ENCODE measurements at places on chromosomes 13 and 19.

- peak; percentile 32 for DNase-seq
These were observed at the start of gene SMAD9 for GRCh38 chr13:36919833-36920615. Gene SMAD9 (minus strand): TSS chr13:36920238. CDS start chr13:36879689, 40,549 bp downstream.

GRCh38 chr13:110391273-110391672 is 84.2 kb downstream of the COL4A2 start:
- DNase-seq = no peak

DNA sequence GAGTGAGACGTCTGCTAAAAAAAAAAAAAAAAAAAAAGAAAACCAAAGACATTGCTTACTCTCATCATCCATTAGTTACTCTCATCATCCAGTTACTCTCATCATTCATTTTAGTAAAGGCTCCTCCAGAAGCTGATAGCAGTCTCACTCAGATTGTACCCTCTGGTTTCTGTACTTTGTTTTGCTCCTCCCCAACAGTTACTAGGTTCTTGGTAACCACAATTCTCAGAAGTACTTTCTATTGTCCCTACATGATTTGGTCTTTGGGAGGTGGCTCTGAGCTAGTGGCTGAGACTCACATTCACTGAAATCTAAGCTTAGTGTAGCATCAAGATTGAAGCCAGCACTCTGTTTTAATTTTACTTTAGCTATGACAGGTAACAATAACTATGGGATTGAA is 14.3 kb downstream of the ERICH4 start:
- no peak for DNase-seq

- DNase-seq = no peak
These were observed 35.9 kb upstream of the IGFL1 start for GRCh38 chr19:46193678-46194077.

DNA sequence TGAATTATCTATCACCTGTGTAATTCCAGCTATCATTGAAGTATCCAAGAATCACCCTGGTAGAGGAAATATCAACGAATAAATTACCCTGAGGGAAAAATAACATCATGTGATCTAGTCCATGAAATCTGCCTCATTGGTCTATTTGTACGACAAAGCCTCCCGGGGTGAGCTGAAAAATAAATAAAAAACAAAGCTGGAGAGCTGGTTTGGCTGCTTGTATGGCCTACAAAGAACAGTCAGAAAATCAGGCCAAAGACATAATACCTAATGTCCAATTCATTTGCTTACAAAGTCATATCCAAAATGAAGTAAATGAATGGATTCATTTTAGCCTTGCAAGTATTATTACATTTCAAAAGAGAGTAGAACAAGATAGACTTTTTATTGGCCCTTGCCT is 449.9 kb downstream of the KLF12 start:
- DNase-seq = no peak

- DNase-seq = no peak
These were observed 17.8 kb upstream of the ZNF846 start for GRCh38 chr19:9786342-9786741.

GRCh38 chr13:41821238-41821594 is 139.7 kb downstream of the VWA8 start:
- no peak for DNase-seq

DNA sequence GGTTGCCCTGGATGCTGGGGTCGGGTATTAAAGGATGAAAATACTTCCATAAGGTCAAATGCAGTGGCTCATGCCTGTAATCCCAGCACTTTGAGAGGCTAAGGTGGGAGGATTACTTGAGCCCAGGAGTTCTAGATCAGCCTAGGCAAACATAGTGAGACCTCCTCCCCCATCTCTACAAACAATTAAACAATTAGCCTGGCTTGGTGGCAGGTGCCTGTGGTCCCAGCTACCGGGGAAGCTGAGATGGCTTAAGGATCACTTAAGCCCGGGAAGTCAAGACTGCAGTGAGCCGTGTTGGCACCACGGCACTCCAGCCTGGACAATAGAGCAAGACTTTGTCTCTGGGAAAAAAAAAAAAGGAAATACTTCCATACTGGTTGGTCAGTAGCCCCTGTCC is 1.5 kb downstream of the KLK11 start:
- DNase-seq = no peak

DNA sequence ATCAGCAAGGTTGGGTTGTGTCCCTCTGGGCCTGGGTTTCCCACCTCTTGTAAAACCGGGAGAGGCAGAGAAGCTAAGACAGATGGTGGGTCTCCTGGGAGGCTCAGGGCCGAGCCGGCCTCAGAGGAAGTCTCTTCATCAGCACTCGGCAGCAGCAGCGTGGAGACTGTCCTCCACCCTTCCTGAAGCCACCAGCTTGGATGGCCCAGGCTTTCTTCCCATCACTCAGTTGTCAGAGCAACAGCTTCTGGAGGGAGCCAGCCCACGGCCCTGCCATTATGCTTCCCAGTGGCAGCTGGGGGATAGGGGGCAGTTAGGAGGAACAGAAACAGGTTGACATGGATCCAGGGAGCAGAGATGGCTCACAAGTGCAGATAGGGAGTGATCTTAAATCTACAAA is 191.0 kb downstream of the KATNAL1 start:
- no peak for DNase-seq

- no peak for DNase-seq
These were observed 427.9 kb downstream of the ZNF536 start for GRCh38 chr19:30799865-30800755.

DNA sequence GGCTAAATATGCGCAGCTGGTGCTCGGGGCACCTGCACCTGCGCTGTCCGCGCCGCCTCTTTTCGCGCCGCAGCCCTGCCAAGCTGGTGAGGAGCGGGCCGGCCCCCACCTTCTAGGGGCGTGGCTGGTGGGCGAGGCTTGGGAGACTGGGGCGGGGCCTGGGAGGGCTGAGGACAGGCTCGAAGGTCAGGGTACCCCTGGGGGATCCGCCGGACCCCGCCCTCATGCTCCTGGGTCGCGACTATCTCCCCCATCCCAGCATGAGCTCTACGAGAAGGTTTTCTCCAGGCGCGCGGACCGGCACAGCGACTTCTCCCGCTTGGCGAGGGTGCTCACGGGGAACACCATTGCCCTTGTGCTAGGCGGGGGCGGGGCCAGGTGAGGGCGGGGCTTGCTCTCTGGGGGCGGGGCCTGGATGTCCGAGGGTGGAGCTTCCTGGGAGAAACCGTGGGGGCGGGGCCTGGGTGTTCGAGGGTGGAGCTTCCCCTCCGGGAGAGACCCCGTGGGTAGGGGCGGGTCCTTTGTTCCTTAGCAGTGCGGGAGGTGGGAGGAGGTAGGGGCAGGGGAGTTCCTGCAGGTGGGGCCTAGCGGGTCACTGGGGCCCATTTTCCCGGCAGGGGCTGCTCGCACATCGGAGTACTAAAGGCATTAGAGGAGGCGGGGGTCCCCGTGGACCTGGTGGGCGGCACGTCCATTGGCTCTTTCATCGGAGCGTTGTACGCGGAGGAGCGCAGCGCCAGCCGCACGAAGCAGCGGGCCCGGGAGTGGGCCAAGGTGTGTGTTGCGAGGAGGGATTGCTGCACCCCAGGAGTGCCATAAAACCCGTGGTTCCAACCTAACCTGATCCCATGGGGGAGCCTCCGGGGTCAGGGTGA is 19.7 kb downstream of the PNPLA6 start:
- DNase-seq = no peak

GRCh38 chr19:29263305-29264135 is 50.6 kb upstream of the UQCRFS1 start:
- DNase-seq = no peak

DNA sequence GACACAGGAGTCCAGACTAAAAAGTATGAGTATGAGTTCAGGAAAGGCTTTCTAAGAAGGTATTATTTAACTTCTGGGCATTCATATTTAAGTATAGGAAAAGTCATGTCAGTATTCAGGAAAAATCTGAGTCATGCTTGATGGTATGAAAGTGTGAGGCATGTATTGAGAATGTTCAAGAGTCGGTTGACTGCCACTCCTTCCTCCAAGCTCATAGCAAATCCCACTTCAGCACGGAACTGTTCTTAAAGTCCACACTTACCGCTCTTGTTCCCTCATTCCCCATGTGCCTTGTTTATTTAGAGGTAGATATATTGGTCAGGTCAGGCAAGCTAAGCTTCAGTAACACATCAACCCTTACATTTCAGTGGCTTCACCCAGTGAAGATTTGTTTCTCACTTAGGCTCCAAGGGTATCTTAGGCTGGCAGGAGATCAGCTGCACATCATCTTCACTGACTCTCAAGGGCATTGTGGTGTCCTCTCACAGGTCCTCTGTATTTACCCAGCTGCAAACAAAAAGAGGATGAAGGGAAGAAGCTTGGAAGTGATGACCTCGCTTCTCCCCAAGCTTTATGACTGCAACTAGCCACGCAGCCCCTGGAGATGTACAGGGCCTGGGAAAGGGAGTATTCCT is 1189.2 kb downstream of the EFNB2 start:
- DNase-seq = peak; percentile 87

DNA sequence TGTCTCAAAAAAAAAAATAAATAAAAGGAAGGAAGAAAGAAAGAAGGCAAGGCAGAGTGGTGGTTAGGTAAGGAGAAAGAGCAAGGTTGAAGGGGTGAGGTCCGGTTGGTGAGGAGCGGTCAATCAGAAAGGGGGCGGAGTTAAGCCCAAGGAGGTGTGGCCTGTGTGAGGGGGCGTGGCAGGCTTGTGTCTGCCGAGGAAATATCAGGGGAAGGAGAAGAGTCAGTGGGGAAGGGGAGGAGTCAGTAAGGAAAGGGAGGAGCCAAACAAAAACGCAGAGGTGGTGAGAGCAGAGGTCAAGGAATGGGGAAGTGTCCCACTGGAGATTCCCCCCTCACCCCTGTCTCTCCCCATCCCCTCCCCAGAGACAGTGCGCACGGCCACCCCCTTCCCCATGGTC is 5.9 kb downstream of the CACNG7 start:
- DNase-seq = no peak

Measured in amniotic stem cell (primary cell).